Muscle of arm (tissue), 14 donors: ENCODE measurements at places on chromosomes 5 and 9.

DNA sequence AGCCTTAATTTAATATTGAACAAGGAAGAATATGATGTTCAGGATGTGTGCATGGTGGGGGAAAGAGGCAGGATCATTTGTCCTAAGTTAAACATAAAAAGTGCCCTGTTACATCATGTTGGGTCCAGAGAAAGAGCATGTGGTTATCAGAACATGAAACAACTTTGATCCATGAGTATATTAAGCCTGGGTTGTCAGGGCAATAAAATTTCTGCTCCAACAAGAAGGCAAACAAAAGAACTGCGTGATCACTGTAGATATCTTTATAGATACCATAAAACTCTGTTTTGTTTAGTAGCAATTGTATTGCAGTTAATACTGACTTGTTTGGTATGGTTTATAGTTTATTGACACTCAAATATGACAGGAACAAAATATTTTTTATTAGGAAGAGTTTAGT lies 35.2 kb downstream of the PCA3 start:
- DNase-seq, result no peak

DNA sequence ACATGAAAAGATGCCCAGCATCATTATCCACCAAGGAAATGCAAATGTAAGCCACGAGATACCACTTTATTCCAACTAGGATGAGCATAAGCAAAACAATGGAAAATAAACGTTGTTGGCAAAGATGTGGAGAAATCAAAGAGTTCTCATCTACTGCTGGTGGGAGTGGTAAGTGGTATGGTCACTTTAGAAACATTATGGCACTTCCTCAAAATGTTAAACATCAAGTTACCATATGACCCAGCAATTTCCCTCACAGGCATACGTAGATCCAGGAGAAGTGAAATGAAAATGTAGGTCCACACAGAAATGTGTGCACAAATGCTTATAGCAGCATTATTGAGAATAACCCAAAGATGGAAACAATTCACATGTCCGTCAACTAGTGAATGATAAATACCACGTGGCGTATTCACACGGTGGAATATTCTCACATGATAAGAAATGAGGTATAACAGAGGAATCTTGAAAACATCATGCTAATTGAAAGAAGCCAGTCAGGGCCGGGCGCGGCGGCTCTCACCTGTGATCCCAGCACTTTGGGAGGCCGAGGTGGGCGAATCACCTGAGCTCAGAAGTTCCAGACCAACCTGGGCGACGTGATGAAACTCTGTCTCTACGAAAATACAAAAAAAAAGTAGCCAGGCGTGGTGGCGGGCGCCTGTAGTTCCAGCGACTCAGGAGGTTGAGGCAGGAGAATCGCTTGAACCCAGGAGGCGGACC lies 16.4 kb upstream of the FLT4 start:
- DNase-seq, result no peak

DNA sequence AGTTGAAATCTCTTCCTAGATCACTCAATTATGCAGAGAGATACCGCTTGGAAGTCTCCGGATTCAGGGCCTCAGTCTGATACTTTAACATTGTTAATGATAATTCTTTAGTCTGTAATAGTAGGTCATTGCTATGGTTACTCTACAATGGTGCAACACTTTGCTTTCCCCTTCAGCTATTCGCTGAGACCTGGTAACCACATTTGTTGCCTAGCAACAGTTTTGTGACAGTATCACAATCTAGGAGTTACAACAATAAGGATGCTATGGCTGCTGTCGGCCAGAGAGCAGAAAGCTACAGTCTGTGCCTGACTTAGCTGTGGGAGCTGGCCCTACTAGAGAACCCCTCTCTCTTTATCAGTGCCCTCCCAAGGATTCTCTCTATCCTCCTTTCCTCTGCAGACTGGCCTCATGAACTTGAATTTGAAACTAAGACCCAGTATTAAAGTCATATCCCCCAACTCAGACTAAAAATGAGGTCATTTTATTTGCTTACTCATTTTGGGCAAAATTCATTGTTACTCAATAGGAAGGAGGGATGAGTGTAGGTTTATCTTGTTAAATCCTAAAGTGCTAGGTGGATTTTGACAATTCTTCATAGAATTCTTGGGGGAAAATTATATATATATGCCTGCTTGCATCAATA lies 39.3 kb downstream of the NR2F1 start:
- no peak for DNase-seq

DNA sequence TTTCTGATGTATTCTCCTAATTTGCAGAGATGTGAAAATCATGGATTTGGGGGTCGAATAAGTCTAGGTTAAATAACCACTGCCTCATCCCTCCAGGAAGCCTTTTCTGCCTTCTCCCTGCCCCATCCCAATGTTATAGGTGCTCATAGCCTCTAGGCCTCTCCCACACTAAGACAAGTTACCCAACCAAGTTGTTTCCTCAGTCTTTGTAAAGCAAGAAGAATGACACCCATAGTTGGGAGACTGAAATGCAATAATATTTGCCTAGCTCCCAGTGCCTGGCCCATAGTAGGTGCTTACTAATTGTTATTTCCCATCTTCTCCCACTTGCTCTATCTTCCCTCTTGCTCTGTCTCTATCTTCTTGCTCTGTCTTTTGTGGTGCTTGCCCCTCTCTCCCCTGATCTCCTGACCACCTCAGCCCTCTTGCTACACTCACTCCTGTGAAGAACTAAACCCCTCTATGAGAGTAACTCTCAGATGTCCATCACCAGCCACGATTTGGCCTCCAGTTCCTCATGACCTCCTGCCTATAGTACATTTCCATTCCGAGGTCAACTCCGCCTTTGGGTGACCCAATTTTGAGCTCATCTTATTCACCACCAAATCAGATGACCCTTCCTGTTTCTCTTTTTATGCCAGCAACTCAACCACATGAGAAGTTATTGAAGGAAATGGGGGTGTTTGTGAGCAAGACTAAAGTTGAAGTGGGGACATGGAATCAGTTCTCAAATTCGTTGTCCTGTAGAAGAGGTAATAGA lies 7.0 kb downstream of the AFAP1L1 start:
- DNase-seq, result no peak

- DNase-seq, result no peak
Observed at GRCh38 chr9:110509792-110510191, 69.7 kb downstream of the SVEP1 start.

DNA sequence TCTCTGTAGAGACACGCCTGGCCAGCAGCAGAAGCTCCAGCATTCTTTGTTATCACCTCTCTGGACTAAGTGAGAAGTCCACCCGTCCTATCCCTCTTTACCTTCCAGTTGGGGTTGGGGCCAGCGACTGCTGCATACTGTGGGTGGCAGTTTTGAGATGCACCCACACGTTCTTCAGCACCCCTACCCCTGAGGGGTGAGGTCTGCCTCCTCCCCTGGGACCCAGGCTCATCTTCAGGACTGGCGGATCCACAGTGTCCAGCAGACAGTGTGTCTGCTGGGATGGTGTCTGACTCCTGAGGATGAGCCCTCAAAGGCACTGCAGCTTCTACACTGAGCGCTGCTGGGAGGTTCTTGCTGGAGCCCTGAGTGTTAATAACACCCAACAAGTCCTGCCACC lies 78.8 kb downstream of the GADD45G start:
- DNase-seq, result no peak

DNA sequence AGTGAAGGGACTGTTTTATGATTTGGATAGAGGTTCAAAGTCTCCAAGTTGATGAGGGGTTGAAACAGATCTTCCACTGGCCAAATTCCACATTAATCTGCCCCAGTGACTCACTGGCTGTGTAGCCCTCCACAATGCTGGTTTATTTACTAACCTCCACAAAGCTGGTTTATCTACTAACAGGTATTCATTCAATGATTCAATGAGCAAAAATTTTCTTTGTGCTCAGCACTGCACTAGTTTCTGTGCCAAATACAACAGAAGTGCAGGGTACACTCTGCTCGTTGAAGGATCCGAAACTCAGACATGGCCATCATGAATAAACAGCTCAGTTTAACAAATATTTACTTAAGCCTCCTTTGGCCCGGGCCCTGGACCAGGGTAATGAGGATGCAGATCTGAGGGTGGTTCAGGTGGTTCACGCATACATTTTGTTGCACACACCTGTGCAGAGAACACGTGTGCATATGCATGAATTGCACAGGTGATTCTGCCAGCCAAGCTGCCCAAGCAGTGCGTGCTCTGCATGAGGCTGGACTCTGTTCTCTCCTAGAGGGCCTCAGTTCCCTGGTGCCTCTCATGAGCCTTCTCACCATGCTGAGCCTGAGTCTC lies 71.0 kb downstream of the SH3PXD2B start:
- DNase-seq, result no peak

- no peak for DNase-seq
Observed at GRCh38 chr5:135134691-135135381, 100.8 kb upstream of the PITX1 start.

DNA sequence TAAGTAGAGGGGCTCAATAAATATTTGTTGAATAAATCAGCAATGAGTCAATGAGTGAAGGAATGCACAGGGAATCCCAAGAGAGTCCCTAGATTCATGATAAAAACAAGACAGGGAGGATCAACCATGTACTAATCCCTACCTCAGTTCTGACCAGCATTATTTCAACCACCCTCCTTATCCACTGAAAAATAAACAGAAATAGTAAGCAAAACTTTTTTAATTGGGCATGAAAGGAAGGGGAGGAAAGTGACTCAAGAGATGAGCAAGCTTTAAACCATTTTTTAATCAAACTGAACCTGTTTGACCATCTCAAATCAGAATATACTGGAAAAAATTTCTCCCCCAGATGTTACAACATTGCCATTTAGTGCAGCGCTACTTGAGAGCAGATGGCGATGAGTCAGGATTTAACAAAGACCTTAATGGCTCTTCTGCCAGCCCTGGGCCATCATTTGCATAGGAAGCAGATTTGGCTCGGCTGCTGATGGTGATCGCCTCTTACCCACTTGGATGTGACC lies 194.8 kb upstream of the SLC30A5 start:
- DNase-seq, result no peak

- no peak for DNase-seq
Observed at GRCh38 chr5:74369173-74369572, 271.4 kb downstream of the ENC1 start.

- DNase-seq, result no peak
Observed at GRCh38 chr5:132667761-132668705, 5.8 kb upstream of the IL4 start.

DNA sequence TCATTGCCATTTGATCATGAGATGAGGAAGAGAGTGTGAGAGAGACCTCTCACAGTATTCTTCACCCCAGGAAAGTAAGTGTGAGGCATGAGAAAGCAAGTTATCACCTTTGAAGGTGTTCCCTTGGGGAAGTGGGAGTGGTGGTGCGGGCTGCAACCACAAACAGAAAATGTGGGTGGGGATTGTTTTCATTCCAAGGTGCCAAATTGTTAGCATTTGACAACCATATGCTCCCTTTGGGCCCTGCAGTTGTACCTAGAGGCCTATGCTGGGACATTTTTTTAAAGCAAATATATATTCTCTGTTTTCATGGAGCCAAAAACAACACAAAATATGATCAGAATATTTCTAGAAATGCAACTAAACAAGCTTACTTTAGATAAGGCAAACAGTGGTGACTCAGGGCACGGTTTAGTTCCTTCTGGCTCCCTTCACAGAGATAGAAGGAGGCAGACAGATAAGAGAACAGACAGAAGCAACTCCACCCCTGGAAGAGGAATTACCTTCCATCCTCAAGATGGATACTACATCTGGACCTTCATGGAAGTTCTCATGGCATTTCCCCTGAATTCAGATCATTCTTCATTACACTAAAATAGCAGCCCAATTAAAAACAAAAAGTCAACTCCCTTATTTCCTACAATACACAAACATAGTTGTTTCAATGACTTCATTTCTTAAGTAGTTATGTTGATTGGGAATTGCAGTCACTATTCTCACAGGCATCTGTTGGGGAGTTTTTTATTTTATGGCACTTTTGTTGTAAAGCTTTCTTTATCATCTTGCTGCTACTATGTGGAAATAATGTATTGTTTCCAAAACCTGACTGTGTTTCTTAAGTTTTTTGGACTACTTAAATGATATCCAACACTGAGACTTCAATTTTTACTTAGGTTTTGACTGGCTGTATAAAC lies 416.6 kb downstream of the PLK2 start:
- DNase-seq, result no peak

- DNase-seq, result no peak
Observed at GRCh38 chr9:36092509-36093215, 43.9 kb upstream of the GLIPR2 start.

DNA sequence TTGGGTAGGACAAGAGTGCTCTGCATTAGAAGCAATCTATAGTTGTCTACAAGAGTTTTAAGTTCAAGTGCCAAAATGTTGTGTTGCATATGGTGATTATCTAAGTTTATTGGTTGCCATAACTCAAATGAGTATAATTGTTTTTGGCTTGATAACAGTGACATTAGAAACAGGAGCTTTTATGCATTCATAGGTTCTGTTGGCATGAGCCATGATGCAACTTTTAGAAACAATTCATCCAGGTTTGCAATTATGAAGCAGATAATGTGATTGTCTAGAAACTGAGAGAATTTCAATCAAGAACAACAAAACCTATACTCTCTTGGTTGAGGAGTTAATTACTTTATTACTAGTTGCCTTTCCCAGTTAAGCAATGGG lies 137.0 kb downstream of the PBX3 start:
- no peak for DNase-seq

- DNase-seq, result no peak
Observed at GRCh38 chr9:115939065-115939765, 214.4 kb upstream of the PAPPA start.

GRCh38 chr5:95440825-95441224 lies 49.7 kb downstream of the FAM81B start:
- no peak for DNase-seq

DNA sequence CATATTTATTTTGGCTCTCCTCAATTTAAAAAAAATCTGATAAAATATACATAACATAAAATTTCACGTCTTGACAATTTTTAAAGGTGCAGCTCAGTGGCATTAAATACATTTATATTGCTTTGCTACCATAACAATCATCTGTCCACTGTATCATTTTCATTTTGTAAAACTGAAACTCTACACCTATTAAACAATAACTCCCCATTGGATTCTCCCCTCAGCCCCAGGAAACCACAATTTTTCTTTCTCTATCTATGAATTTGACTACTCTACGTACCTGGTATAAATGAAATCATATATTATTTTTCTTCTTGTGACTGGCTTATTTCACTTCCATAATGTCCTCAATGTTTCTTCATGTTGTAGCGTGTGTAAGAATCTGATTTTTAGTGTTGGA lies 563.5 kb downstream of the PRR16 start:
- no peak for DNase-seq

DNA sequence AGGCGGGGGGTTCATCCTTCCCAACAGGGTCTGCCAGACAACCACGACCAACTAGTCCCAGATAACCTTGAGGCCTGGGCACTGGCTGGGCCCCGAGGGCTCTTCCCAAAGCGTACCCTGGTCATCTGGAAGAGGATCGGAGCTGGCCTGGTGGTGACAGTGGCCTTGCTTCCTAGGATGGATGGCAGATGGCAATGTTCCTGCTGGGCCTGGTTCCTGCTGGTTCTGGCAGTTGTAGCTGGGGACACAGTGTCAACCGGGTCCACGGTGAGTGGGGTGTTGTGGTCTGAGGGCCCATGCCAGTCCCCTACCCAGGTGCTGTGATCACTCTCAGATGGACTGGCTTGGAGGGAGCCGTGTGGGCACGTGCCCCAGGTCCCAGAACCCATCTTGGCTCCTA lies 2.0 kb downstream of the ADAMTSL2 start:
- no peak for DNase-seq

GRCh38 chr9:131324736-131325679 lies 35.5 kb downstream of the PLPP7 start:
- DNase-seq, result no peak
